Parietal lobe (tissue), 2 donors: ENCODE measurements at places on chromosomes 1 and 21. TPM values are rescaled to one million over a fixed set of nuclear protein-coding genes. Genes with fewer than 3 reads are reported as not detected.

The HES3 gene
- not detected for total RNA-seq

The LCA5L gene
- not detected for total RNA-seq

The FCRL4 gene
- total RNA-seq: not detected

The GPR137B gene
- total RNA-seq: 57.9 TPM

The CFHR4 gene
- 0.94 TPM for total RNA-seq

The CLCA4 gene
- total RNA-seq: not detected

The ANKRD35 gene
- 1.6 TPM for total RNA-seq

The RAP1GAP gene
- total RNA-seq: 31.6 TPM

The ASB17 gene
- not detected for total RNA-seq

The RGSL1 gene
- total RNA-seq: not detected
